Naive B cell (primary cell): ENCODE measurements at places on chromosomes 1 and 21. TPM values are rescaled to one million over a fixed set of nuclear protein-coding genes. Genes with fewer than 3 reads are reported as not detected.

DNA sequence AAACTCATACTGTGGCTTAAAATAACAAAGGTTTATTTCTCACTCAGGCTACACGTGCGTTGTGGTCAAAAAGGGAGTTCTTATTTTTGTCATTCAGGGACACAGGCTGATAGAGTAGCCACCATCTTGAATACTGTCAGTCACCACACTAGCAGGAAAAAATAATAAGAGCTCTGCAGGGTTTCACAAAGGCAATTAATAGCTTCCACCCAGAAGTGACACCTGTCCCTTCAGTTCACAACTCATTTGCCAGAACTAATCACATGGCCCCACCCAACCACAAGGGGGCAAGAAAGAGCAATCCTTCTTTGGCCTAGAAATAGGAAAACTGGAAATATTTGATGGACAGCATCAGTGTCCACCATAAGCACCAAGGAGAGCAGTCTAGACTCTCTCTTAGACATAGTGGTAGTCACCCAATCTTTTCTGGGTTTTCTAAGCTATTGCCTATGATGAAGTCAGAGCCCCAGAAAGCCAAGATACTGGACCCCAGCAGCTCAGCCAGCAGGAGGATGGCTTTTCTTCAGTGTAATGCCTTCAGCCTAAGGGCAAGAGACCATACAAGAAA, 8.2 kb downstream of the HAPLN2 start:
- no peaks in the 10 kb centered on the region for H3K36me3 ChIP-seq
- H3K27ac ChIP-seq: no peak overlapping the region
- no peak overlapping the region for H3K4me3 ChIP-seq
- DNase-seq: no peak

GUCA2A gene
- polyA plus RNA-seq: not detected

GRCh38 chr1:192512426-192513162, 63.0 kb upstream of the RGS1 start:
- H3K27me3 ChIP-seq: peaks cover 46% of the 10 kb centered on the region
- peaks cover 26% of the 10 kb centered on the region for H3K4me1 ChIP-seq
- DNase-seq: peak; percentile 26
- no peak overlapping the region for H3K4me3 ChIP-seq
- H3K27ac ChIP-seq: peak overlapping the region; percentile 63
- no peaks in the 10 kb centered on the region for H3K36me3 ChIP-seq

DNA sequence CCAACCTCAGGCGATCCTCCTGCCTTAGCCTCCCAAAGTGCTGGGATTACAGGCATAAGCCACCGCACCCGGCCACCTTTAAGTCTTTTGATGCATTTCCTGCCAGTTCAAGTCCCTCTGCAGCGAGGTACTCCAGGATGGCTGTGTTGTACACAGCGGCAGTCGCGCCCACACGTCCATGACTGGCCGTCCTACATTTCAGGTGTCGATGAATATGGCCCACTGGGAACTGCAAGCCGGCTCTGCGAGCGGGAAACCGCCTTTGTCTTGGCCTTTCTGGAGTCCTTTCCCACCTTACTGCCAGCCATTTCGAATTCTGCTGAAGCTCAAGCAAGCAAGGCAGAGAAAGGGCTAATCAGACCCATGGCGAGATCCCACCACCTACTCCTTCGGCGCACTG, 34.6 kb downstream of the TRAPPC10 start:
- no peak for DNase-seq
- H3K27ac ChIP-seq: no peak overlapping the region
- H3K4me3 ChIP-seq: no peak overlapping the region
- peaks cover 27% of the 10 kb centered on the region for H3K4me1 ChIP-seq

GRCh38 chr1:25806418-25806817, 6.4 kb downstream of the SELENON start:
- DNase-seq: no peak
- H3K36me3 ChIP-seq: no peaks in the 10 kb centered on the region
- H3K27me3 ChIP-seq: no peaks in the 10 kb centered on the region
- H3K4me3 ChIP-seq: no peak overlapping the region

- H3K27ac ChIP-seq: no peak overlapping the region
- peak overlapping the region; percentile 25 for H3K4me3 ChIP-seq
- no peaks in the 10 kb centered on the region for H3K27me3 ChIP-seq
- no peaks in the 10 kb centered on the region for H3K36me3 ChIP-seq
Measured at GRCh38 chr1:234906654-234907053, 222.0 kb downstream of the TOMM20 start.

CACNA1S gene
- not detected for polyA plus RNA-seq

C1orf167 gene
- polyA plus RNA-seq: not detected

DNA sequence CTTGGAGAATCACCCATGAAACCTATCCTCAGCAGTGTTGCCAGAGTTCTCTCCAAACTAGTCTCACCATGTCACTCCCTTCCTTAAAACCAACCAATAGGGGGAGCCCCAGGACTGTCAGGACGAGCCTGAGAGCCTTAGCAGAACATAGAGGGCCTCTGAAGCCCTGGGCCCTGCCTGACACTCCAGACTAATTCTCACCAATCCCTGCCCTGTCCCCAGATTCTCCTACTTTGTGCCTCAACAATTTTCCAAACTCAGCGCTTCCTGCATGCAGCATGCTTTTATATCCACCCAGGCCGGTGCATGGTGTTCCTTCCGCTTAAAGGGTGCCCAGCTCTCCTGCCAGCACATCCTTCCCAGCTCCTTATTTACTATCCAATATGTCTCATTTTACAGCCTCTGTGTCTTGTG, 42.7 kb downstream of the HSD3B1 start:
- no peak overlapping the region for H3K4me3 ChIP-seq
- no peaks in the 10 kb centered on the region for H3K36me3 ChIP-seq

DNA sequence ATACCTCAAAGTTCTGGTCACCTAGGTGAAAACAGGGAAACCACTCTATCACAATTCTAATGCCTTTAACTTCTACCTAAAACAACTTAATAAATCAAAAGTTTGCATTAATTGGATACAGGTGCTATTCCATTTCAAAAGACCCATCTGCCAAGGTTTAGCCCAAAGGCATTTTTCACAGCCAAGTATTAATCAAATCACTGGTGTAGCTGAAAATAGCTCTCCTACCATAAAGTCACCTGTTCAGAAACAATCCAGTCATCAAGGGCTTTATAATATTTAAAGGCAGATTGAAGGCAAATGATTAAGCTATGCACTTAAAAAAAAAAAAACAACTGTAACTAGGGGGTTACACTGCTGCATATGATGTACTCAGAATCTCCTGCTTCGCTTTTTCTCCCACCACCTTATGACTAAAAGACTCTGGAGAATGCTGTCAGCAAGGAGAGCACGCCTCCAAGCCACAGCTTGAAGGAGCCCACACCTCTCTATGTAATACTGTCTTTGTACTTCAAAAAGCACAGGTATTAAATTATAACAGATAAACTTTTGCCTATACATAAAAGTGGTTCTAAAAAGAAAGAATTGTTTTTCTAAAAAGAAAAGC, 20.5 kb downstream of the KIAA0319L start:
- H3K27ac ChIP-seq: peak overlapping the region; percentile 26
- H3K4me3 ChIP-seq: no peak overlapping the region
- H3K4me1 ChIP-seq: peaks cover 32% of the 10 kb centered on the region

GRCh38 chr1:100799954-100800612, 80.5 kb downstream of the VCAM1 start:
- H3K36me3 ChIP-seq: no peaks in the 10 kb centered on the region
- no peaks in the 10 kb centered on the region for H3K4me1 ChIP-seq
- no peak for DNase-seq
- H3K27ac ChIP-seq: no peak overlapping the region
- H3K27me3 ChIP-seq: peaks cover 15% of the 10 kb centered on the region

DDAH1 gene
- 0.07 TPM for polyA plus RNA-seq

- H3K27me3 ChIP-seq: no peaks in the 10 kb centered on the region
- H3K4me3 ChIP-seq: peak overlapping the region; percentile 83
- DNase-seq: no peak
- peaks cover 45% of the 10 kb centered on the region for H3K4me1 ChIP-seq
- H3K36me3 ChIP-seq: peaks cover 36% of the 10 kb centered on the region
Measured at GRCh38 chr21:36261459-36261858, 58.5 kb upstream of the MORC3 start.

DNA sequence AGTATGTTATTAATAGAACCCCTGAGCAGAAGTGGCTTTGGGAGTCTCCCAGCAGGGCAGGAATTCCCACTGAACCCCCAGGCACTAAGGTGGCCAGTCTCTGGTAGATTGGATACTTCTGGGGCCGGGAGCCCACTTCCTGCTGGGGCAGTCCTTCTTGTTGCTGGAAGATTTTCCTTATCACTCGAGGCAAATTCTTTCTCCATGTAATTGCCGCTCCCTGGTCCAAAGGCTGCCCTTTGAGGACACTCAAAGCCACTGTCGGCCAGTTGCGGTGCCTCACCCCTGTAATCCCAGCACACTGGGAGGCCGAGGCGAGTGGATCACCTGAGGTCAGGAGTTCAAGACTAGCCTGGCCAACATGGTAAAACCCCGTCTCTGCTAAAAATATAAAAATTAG, 22.6 kb upstream of the TNFRSF1B start:
- peaks cover 46% of the 10 kb centered on the region for H3K4me1 ChIP-seq
- no peaks in the 10 kb centered on the region for H3K27me3 ChIP-seq

SYT6 gene
- polyA plus RNA-seq: not detected
